Epithelial cell of proximal tubule (primary cell): ENCODE measurements at places on chromosomes 4 and X.
A peak's percentile ranks its signal among the peaks of the same experiment; 100 is the strongest.

GRCh38 chr4:79820427-79820826 lies 252.6 kb downstream of the ANTXR2 start:
- DNase-seq: no peak

GRCh38 chrX:115573185-115573584 lies 12.2 kb downstream of the PLS3 start:
- DNase-seq: no peak

DNA sequence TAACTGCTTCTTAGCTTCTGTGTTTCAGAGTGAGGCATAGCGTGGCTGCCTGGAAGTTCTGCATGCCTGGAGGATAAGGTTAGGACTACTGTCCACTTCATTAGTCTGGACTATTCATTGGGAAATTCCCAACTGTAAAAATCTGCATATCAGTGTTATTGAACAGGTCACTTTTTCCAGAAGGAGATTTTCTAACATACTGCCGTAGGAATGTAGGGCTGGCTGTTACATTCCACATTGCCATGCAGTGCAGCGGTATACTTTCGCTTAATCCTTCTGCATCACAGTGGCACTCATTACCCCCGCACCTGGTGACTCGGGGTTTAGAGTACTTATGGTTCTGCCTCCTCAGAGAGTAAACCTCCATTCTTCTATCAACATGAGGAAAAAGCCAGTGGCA lies 104.6 kb downstream of the NPFFR2 start:
- peak; percentile 74 for DNase-seq

- DNase-seq: no peak
Measured at GRCh38 chr4:16082041-16082425, 1.8 kb downstream of the PROM1 start.

DNA sequence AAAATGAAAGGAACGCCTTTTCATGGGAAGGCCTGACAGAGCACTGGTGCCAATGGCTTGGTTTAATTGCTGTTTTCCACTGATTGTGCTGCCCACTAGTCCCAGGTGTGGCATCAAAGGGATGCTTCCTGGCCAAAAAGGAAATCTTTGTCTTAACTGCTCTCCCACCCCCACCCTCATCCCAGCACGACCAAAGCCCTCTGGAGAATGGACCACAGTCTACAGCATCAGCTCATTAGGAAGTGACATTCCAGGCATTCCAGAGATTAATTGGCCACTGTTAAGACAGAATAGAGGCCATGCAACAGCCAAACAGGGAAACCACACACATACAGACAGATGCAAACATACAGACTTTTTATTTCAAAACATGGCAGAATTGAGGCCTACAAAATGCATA lies 143.2 kb downstream of the LHFPL1 start:
- no peak for DNase-seq

GRCh38 chr4:48752246-48752645 lies 27.8 kb downstream of the FRYL start:
- DNase-seq: no peak

DNA sequence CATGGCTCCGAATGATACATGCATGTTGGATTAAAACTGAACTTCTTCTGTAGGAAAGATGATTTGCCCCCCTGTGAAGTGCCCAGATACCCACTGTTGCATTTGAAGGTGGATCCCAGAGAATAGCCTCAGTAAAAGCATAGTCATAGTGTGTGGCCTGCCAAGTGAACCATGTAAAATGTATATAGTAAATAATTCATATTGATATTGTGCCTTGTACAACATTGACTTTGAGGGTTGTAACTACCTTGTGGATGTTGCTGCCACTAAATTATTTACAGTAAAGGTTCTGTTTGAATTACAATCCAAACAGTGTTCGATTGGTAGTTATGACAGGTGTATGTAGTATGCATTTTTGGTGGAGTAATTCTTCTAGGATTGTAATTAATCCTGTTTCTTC lies 19.2 kb downstream of the TMEM131L start:
- DNase-seq: no peak

DNA sequence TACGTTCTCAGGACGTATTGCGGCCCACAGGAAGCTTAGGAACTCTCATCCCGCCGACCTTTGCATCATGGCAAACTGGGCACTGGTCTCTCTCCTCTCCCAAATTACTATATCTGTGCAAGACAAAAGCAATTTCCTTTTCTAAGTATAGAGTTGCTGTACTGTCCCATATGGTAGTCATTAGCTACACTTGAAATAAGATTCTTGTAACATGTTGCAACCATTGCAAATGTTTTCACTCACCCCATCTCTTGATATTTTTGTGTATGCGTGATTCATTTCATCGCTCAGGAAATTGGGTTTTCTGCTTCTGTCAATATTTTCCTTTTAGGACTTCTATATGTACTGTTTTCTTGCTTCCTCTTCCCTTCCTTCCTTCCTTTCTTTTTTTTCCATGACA lies 15.7 kb downstream of the ARMCX6 start:
- DNase-seq: no peak

- DNase-seq: no peak
Measured at GRCh38 chr4:6043843-6044242, 25.6 kb upstream of the C4orf50 start.

DNA sequence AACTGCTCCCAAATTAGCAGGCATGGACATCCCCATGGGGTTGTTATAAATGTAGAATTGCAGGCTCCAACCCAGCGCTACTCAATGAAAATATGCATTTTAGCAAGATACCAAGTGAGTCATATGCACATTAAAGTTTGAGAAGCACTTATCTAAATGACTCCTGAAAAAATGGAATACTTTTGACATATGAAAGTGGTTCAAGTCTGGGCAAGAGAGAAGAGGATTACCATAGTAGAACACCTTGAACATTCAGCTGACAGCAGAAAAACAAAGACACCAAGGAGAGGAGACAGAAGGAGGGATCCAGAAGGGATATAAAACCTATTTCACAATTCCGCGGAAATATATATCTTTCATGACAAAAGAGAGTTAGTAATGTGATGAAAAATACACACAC lies 63.2 kb upstream of the CT83 start:
- DNase-seq: no peak

- no peak for DNase-seq
Measured at GRCh38 chr4:130395871-130396270, 1299.9 kb downstream of the C4orf33 start.

GRCh38 chrX:30635630-30636029 lies 17.6 kb upstream of the GK start:
- no peak for DNase-seq

DNA sequence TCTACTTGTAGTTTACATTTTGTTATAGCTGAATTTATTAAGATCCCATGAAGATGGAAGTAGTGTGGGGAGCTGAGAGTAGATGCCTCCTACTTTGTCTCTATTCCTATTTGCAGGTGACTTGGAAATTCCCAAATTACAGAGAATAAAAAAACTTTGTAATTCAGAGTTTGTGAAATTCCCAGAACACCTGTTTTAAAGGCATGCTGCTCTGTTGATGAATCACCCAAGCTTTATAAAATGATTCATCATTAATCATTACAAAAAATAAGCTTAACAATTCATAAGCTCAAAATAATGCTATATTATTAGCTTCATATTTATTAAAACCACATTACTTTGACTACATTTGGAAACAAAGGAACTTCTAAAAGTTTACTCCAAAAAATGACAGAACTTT lies 856.3 kb downstream of the RPA4 start:
- no peak for DNase-seq

DNA sequence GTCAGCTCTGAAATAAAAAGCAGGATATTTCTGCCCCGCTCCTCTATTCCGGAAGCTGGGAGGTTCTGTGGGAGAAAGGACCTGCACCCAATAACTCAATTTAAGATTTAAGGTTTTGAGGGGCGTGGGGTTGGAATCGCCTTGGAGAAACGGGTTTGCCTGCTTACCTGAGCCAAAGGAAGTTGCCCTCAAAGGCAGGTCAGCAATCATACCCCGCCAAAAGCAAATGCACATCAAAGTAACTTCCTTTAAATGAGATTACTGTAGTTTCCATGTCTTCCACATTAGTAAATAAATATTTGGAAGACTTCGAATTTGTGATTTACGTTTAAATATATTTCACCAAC lies 978 bp upstream of the HS3ST1 start:
- DNase-seq: no peak

- no peak for DNase-seq
Measured at GRCh38 chrX:124232523-124233201, 99.8 kb upstream of the TEX13D start.

GRCh38 chrX:4935846-4936245 lies 1222.4 kb upstream of the PRKX start:
- DNase-seq: no peak

- DNase-seq: no peak
Measured at GRCh38 chrX:45850775-45851433, 650.2 kb upstream of the DIPK2B start.

DNA sequence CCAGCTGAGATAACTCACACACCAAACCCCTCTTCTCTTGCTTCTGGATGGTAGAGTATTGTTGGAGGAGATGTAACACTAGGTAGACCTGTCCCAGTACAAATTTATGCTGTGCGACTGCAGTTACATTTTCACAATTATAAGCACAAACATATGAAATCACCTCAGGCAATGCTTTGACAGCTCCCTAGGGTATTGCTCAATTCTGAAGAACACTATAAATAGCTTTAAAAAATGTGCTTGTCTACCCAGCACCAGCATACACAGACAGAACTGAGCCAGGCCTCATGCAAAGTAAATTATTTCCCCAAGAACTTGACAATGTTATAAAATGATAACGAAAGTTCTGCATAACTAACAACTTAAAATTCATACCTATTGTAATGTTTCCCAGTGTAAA lies 1999.1 kb upstream of the ADGRL3 start:
- no peak for DNase-seq

DNA sequence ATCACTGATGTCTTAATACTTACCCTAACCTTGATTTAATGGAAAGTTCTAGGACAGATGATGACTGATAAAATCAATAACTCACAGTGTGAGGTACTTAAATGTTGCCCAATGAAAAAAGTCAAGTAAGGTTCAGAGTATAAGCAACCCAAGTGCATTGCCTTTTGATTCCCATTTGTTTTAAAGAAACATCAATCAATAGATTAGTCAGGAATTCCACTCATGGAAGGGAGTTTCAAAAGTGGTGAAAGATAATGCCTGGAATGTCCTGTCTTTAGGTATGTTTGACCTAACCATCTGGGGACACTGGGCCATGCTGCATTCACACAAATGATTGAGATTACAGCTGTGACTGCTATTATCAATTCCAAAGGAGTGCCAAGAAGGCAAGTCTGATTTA lies 259.7 kb downstream of the PPARGC1A start:
- no peak for DNase-seq

DNA sequence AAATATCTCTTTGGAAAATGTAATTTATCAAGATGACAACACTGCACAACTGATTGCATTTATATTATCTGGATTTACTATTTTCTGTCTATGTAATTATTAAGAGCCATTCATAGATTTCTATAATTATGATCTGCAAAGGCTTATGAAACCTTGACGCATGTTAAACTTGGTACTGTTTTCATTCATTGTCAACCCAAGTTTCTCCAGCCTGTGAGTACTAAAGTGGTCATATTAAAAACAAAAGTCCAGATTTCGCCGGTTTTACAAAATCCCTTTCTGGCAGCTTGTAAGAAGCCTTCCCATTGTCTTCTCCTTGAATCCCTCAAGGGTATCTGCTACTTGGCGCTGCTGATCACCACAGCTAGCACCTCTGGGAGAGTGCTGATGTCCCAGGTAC lies 19.7 kb upstream of the GRPR start:
- DNase-seq: no peak

DNA sequence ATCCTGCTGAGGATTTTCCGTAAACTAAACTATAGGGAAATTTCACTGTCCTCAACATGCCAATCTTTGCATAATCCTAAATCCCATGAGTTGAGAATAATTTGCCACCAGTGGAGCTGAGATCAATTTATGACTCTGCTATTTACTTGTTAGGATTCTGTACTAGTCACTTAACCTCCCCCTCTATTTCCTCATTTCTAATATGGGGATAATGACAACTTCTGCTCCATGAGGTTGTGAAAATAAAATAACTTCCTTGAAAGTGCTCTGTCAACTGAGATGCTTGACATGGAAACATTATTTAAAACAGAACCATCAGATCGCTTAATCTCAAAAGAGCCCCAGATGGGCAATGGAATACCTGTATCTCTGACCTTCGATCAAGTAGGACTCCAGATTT lies 2.6 kb upstream of the FGF16 start:
- no peak for DNase-seq

DNA sequence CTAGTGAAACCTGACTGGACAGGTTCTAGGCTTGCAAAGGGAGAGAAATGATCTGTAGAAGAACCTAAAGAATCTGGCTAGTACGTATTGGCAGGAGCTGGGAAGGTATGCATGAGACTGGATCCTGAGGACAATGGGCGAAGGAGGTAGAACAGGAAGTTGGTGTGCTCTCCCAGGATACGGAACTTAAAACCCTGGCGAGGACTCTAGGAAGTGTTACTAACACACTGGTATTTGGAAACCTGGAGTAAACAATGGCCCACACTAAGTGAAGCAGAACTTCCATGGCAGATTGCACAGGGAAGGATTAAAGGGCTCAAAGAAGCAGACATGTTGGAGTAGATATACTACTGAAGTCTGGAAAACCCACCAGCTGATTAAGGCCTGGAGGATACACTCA lies 9.1 kb downstream of the SYN1 start:
- DNase-seq: no peak

DNA sequence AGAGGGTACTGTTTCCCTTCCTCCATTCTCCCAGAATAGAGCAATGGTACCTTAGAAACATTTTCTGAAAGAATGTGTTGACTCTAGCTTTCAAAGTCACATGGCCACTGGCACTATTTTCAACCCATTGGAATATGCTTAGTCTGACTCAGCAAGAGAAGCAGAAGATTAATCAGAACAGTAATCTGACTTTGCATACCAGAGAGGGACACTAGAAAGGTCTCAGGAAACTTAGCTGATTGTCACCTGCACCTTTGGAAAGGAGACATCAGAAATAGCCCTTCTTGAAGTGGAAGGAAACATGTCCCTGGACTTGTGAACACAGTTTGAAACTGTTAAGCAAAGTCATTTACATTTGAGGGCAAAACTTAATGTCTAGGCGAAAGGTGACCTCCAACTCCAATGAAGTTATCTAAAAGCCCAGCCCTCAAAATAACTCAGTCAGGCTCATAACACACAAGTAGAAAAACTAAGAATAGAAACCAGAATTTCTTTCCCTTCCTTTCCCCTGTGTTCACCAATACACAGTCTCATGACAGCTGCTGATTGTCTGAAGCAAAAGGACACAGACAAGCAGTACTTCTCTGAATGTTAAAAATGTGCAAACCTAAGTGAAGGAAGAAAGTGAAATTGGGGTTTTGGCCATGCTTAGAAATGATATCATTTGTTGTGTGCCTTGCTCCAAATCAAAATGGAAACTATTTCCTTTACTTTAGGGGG lies 270.8 kb downstream of the GRIA3 start:
- no peak for DNase-seq

GRCh38 chr4:171235521-171235920 lies 577.7 kb upstream of the GALNTL6 start:
- DNase-seq: no peak

GRCh38 chr4:25213347-25213979 lies 20.4 kb upstream of the PI4K2B start:
- DNase-seq: no peak
